Stimulated activated CD4-positive, alpha-beta T cell treated with anti-CD3 and anti-CD28 coated beads, TNF-alpha, amount 100 ng/mL, for 4 hours (primary cell): ENCODE measurements at places on chromosomes 7 and 10.

DNA sequence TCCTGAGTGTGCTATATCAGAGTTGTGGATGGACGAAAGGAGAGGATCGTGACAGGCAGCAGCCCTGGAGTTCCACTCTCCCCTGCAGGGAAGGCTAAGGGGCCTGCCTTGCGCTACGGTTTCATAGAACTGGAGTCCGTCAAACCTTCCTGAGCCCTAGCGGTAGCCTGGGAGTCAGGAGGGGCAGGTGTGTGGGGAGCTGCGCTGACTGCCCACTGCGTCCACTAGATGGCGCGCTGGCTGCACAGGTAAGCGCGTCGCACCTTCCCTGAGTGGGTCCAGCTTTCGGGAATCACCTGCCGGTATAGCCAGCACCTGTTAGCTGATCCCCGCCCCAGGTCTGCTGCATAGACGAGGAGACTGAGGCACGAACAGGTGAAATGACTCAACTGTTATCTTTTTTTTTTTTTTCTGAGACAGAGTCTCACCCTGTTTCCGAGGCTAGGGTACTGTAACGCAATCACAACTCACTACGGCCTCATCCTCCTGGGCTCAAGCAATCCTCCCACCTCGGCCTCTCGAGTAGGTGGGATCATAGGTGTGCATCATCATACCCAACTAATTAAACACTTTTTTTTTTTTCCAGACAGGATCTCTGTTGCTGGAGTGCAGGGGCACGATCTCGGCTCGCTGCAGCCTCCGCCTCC lies 20.2 kb upstream of the BAIAP2L1 start:
- no peak for DNase-seq

- no peak for DNase-seq
Observed at GRCh38 chr10:61634746-61635145, 28.0 kb upstream of the CABCOCO1 start.

GRCh38 chr10:89665302-89665701 lies 20.3 kb upstream of the PANK1 start:
- no peak for DNase-seq

DNA sequence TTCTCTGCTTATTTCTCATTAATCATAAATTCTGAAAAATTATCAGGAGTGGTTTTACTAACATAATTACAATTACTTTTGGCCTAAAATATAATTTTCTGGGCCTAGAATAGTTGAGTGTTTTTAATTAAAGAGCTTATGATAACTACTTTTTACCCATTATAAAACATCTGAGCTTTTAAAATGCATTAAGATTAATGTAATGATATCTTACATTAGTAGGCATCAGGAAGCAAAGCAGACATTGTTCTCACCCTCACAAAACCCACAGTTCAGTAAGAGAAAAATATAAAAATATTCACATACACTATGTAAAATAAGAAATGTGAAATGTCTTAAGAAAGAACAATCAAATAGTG lies 443.7 kb upstream of the SEMA3A start:
- DNase-seq = no peak

GRCh38 chr10:54772468-54773122 lies 28.4 kb downstream of the PCDH15 start:
- DNase-seq = no peak

GRCh38 chr10:9992661-9993060 lies 1025.0 kb upstream of the CELF2 start:
- DNase-seq = no peak

DNA sequence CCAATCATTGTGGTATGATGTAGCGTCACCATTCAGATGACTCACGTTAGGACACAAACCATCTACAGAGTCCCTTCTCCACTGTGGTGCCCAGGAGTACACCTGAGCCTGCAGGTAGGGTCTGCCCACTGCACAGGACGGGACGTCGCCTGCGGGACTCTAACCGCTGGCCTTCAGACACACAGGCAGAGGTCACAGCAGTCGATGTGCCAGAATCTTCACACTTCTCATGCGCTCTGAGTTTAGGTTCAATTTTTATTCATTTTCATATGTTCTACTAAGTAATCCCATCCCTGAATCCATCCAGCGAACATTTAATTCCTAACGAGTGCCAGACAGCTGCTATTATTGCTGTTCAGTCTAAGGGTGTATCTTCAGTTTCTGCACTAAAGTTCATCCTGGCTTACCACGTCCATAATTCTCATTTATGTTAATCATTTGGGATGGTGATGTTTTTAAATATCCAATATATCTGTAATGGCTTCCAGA lies 73.3 kb downstream of the CXCL12 start:
- DNase-seq = no peak

GRCh38 chr7:266851-267840 lies 22.8 kb upstream of the FOXL3 start:
- no peak for DNase-seq

GRCh38 chr10:123583639-123584418 lies 82.3 kb upstream of the GPR26 start:
- no peak for DNase-seq

DNA sequence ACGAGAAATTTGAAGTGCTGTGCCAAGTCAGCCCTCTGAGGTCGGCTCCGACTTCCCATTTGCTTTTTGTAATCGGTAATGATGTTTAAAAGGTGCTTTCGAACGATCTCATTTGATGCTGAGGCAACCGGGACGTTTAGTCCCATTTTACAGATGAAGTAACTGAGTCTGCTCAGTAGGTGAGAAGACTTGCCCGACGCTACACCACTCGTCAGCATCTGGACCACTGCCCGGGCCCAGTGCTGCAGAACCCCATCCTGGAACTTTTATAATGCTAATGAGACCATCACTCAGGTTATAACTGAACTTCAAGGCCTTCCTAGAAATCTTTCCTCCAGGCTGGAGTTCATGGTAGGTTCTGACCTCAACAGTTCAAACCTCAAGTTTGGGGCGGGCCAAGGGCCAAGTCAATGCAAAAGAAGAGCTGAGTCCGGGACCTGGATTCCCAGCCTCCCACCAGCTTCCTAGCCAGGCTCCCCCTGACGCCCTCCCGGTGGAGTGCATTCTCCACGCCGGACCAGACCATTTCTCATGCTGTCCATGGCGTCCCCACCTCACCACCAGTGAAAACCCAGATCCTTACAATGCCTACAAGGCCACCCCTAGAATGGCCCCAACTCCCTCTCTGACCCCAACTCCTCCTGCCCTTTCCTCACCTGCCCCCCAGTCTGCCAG lies 699 bp upstream of the PDLIM1 start:
- DNase-seq = no peak

DNA sequence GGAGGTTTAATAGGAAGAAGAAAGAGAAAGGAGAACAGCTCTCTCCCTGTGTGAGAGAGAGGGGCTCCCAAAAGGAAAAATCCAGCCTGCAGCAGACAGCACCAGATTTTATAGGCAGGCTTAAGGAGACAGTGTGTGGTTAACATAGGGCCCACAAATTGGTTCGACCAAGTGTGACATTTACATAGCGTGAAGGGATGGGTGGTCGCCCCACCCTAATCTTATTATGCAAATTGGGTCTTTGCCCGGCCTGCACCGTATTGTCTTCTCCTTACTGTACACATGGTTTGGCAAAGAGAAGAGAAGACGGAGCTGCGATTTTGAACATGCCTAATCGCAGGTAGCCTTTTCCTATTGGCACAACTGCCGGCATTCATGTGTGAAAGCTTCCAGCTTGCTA lies 756.3 kb downstream of the NXPH1 start:
- DNase-seq = no peak

DNA sequence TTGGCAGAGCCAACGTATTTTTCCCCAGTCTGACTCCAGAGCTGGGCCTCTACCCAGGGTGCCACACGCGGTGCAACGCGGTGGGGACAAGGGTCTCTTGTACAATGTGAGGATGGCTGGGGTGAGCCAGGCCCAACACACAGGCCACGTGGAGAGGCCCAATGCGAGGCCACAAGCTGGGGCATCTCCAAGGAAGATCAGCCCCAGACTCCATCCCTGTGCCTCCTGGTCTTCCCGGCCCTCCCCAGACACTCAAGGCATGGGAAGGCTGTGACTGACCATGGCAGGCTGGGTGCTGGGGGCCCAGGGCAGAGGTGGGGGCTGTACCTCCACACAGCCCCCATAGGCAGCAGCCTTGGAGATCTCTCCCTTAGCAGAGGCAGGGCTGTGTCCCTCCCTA lies 135.3 kb upstream of the FAM20C start:
- DNase-seq = no peak

- DNase-seq = no peak
Observed at GRCh38 chr10:125584954-125585353, 98.0 kb downstream of the TEX36 start.

GRCh38 chr10:109887243-109887642 lies 36.1 kb downstream of the XPNPEP1 start:
- DNase-seq = no peak

DNA sequence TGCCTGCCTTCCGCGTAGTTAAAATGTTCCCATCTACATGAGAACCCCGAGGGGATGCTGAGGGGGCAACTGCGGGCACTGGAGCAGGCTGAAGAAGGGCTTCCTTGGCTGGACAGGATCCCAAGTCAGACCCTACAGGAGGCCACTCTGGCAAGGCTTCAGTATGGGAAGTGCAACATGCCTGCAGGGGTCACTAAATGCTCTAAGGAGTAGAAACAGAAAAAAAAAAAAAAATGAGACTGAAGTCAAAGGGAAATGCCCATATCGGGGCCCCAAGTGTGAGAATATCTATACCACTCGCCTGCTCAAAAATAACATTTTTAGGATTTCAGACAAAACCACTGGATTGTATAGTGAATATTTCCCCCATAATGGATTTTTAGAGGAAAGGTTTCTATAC lies 33.5 kb downstream of the FAM204A start:
- DNase-seq = no peak

DNA sequence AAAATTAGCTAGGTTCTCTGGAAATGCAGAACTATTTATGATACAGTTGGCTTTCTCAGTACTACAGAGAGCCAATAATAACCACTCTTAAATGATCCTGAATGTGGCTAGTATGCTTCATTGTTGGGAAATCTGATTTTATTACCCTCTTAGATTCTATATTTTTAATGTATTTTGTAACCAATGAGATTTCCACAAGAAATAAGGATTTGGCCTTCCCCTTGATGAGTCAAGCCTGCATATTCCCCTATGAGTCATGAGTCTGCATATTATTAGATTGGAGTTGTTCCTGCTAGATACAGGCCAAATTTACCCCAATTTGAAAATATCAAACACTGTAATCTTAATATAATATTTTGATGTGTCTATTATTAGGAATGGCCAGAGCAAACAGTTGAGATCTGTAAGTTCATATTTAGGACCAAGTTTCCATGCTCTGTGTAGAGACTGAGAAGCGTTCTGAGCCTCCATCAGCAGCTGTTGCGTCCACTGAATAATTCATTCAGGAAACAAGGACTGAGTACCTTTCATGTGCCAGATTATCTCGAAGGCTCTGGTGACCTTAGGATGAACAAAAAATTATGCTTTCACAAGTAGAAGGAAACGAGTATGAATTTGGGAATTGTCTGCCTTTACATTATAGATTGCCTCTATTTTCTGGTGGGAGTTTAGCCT lies 793.4 kb downstream of the NRG3 start:
- DNase-seq = no peak

- no peak for DNase-seq
Observed at GRCh38 chr10:121054874-121055273, 203.7 kb downstream of the WDR11 start.

GRCh38 chr10:2232479-2232878 lies 495.2 kb upstream of the ADARB2 start:
- DNase-seq = no peak

GRCh38 chr10:111076191-111076681 lies 593 bp upstream of the ADRA2A start:
- DNase-seq = peak; percentile 26

- no peak for DNase-seq
Observed at GRCh38 chr10:86872757-86873156, 84.7 kb downstream of the MMRN2 start.

- no peak for DNase-seq
Observed at GRCh38 chr10:123945325-123945920, 53.8 kb upstream of the CPXM2 start.

- DNase-seq = no peak
Observed at GRCh38 chr10:48506147-48506917, 98.5 kb downstream of the ARHGAP22 start.

GRCh38 chr7:30647589-30648364 lies 34.5 kb downstream of the CRHR2 start:
- DNase-seq = no peak

GRCh38 chr7:155283565-155284194 lies 14.0 kb upstream of the INSIG1 start:
- no peak for DNase-seq

DNA sequence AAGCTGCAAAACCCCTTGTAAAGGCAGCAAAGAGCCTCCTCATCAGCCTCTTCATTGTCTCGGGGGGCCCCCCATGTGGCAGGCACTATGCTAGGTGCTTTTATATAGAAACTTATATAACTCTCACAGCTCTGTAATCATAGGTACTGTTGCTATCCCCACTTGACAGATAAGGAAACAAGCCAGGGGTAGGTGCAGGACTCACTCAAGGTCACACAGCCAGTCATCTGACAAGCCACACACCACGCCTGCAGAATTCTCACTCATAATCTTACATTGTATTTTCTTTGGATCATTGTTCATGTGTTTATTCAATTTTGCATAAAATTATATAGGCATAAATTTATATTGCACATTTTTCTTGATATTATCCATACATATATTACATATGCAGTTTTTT lies 165.4 kb downstream of the PPP1R17 start:
- no peak for DNase-seq

- DNase-seq = no peak
Observed at GRCh38 chr7:29847496-29847895, 41.2 kb downstream of the WIPF3 start.

DNA sequence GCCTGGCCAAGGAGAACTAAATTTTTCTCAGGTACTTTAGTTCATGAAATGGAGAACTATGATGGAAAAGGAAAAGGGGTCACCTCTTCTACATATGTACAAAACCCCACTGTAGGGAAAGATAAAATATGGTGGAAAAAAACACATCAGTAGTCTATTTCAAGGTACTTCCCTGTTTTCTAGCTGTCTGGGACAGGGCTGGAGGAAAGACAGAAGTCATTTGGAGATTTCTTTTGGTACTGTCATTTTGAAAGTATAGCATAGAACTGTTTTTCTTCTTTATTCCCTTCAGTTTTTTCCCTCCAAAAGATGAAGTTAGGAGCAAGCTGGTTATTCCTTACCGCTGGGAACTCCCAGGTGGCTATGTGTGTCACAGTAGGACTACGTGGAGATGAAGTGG lies 196.1 kb downstream of the DOCK4 start:
- no peak for DNase-seq

- no peak for DNase-seq
Observed at GRCh38 chr10:70405037-70405824, 1.3 kb downstream of the EIF4EBP2 start.

DNA sequence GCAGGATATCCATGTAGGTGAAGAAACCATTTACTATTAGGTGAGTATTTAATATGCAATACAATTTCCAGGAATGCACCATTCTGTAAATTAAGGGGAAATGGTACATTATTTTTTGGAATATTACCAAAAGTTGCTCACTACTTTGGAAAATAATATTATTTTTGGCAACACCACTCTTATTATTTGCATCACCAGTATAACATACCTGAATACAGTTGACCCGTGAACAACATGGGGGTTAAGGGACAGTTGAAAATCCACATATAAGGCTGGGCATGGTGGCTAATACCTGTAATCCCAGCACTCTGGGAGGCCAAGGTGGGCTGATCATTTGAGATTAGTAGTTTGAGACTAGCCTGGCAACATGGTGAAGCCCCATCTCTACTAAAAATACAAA lies 21.2 kb upstream of the FHIP2A start:
- no peak for DNase-seq
